ENCODE measurements at places on chromosomes 5 and 9.

- DNase-seq = peak; percentile 6
These were observed 15.8 kb downstream of the NDST1 start for GRCh38 chr5:150523472-150524350.

- no peak for DNase-seq
These were observed 1051.3 kb upstream of the DMAC1 start for GRCh38 chr9:8850914-8851313.

GRCh38 chr9:136416427-136416826 is 6.0 kb downstream of the PMPCA start:
- no peak for DNase-seq

GRCh38 chr9:134488331-134489280 is 153.0 kb upstream of the COL5A1 start:
- DNase-seq = no peak

GRCh38 chr9:37668116-37668601 is 17.4 kb downstream of the FRMPD1 start:
- DNase-seq = no peak

DNA sequence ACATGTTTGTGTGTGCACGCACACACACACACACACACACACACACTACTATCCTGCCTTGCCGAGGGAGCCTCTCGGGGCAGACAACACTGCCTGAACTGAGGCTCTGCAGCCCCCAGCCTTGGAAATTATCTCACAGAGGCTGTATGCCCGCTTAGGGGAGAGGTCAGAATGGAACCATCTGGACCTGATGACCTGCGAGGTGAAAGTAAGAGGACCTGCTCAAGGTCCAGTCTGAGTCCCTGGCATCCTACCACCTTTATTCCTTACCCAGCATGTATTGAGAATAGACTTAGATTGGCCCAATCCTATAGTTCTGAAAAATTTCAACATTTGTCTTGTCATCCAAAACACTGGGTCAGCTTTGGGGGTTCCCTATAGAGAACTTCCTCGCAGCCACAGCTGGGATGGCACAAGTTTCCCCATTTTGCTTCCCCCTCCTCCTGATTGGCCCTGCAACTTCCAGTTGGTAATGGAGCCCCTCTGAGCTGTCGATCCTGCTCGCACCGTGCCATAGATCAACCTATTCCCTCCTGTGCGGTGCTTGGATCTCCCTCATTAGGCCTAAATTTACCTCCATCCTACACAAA is 10.2 kb downstream of the MVB12B start:
- no peak for DNase-seq

GRCh38 chr9:34553511-34554021 is 30.8 kb upstream of the ENHO start:
- no peak for DNase-seq

DNA sequence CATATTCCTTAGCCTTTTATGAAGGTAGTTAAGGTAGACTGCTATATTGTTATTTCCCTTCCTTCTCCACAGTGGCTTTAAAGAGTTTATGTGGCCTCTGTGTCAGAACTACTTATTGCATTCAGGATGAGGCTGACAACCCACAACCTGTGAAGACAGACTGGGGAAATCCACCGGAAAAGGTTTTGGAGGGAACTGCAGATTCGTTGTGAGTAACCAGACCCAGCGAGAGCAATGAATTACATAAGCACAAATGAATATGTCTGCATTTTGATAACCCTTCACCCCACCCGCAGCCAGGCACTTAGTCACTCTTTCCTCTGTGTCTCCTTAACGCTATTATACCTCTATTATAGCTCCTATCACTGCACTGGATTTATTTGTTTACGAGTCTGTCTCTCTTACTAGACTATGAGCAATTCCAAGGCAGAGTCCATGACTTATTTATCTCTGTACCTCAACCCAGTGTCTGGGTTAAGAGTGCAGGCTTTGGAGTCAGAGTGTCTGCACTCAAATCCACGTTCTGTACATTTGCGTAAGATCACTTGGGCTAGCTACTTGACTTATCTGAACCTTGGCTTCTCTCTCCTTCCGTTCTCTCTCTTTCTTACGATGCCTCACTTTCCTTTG is 19.2 kb downstream of the KCTD16 start:
- no peak for DNase-seq

DNA sequence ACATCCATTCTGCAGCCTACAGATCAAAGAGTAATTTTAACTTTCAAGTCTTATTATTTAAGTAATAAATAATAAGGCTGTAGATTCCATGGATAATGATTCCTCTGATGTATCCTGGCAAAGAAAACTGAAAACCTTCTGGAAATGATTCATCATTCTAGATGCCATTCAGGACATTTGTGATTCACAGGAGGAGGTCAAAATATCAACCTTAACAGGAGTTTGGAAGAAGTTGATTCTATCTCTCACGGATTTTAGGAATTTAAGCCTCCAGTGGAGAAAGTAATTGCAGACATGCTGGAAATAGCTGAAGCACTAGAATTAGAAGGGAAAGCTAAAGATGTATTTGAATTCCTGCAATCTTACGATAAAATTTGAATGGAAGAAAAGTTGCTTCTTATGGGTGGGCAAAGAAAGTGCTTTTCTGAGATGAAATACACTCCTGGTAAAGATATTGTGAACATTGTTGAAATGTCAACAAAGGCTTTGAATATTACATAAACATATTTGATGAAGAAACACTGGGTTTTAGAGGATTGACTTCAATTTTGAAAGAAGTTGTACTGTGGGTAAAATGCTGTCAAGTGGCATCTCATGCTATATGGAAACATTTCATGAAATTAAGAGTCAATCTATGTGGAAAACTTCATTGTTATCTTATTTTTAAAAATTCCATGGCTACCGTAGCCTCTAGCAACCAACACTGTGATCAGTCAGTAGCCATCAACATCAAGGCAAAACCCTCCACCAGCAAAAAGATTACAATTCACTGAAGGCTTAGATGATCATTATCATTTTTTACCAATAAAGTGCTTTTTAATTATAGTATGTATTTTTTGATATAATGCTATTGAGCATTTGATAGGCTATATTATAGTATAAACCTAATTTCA is 1141.0 kb downstream of the CDH12 start:
- DNase-seq = peak; percentile 8

DNA sequence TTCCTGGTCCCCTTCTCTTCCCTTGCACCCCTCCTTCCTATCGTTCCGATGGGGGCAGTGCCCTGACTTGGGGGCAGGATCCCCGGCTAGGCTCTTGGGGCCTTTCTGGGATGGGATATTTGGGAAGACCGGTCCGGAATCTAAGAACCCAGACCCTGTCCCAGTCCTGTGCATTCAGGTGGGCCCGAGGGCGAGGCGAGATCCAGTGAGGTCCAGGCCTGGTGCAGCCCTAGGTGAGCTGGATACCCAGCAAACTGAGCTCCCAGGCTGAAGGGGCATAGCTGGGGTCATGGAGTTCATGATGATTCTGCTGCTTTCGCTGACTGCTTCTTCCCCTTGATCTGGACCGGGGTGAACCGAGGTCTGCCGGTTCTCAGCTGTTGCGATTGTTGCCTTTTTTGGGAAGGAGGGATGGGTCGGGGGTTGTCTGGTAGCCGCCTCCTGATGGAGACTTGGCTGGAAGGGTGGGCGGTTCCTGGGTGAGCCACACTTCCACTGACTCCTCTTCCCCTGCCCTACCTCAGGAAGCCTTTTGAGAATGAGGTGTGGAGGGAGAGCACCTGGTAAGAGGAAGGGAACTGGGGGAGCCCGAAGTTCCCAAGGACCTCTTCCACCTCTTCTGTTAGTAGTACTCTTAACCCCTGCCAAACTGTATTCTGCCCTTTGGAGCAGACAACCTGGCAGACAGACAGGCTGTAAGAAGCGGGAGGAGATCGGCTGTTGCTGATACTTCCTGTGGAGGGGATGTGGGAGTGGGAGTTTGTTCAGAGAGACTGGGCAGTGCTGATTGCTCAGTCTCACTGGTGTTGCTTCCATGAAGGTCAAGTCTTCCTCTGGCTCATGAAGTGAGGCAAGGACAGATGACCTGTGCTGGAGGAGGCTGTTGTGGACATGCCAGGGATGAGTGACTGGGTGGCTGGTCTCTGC is 1.0 kb downstream of the LRRC8A start:
- DNase-seq = no peak

GRCh38 chr5:7684826-7685225 is 166.1 kb downstream of the CFAP90 start:
- DNase-seq = no peak

DNA sequence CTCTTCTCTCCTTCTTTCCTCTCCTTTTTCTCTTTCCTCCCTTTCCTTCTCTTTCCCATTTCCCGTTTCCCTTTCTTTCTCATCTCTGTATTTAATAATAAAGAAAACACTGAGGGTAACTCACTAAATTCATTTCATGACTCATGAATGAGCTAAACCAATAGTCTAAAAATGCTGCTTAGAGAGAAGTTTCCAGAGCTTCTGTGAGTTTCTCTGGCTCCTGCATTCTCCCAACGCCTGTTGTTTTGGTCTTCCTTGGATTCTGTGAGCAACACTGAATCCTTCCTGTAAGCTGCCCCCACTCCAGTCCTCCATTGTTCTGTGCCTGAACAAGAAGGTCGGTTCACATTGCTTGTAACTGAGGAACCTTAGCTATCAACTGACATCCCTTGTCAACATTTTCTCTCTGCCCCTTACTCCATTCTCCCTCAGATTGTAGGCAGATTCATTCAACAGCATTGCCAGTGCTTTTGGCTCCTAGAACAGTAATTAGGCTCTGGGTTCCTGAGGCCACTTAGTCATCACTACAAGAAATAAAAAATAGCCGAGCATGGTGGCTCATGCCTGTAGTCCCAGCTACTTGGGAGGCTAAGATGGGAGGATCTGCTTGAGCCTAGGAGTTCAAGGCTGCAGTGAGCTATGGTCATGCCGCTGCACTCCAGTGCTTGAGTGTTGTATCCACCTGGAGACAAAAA is 237.7 kb upstream of the KLF4 start:
- no peak for DNase-seq

- DNase-seq = no peak
These were observed 175.2 kb downstream of the GAS1 start for GRCh38 chr9:86771941-86772634.

- DNase-seq = no peak
These were observed 86.6 kb upstream of the SHISAL2B start for GRCh38 chr5:64603676-64604075.

DNA sequence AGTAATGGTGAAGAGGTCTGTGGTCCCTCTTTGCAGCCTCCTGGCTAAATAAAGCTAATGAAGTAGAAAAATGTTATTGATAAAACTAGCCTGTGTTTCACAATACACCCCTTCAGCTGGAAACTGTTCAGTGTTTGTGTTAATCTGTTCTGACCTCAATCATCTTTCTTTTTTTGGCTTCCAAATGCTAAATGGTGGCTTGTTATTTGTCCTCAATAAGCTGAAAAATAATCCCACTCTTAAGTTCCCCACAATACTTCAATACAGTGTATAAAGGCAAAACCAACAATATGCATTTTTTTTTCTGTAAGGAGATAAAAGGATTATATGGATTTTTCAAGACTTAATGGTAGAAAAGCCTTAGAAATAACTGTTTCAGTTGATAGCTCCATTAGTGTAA is 560.5 kb downstream of the TUSC1 start:
- no peak for DNase-seq

- DNase-seq = no peak
These were observed 39.8 kb upstream of the TLE1 start for GRCh38 chr9:81729135-81729534.

DNA sequence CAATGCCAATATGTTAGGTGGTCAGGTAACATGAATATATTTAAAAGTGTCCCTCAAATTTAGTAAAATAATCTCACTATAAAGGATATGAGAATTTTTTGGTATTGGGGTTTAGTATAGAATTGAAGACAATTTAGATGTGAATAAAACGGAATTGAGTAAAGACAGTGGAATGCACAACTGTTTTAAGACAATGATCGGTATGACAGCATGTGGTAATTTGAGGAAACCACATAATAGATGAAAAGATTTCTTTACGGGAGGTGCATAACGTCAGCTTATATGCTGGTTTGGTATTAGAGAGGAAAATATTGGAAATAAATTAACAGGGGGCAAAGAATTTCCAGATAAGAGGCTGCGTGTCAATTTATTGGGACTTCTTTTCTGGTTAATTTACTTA is 1043.2 kb downstream of the CDH18 start:
- DNase-seq = no peak

DNA sequence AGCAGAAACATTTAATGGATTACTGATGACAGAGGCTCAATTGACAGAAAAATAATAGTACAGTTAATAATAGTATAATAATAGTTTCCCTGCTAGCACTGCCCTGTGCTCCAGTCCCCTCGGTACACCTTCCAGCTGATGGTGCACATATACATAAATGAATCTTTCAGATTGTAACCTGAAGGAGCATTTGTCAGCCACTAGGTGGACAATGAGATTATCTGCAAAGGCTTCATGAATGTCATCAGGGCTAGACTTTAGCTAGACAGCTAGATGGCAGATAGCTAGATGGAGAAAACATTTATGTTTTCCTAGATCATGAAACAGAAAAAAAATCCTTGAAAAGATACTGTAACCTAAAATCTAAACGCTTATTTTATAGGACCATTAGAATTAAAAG is 304.4 kb upstream of the SMC2 start:
- DNase-seq = peak; percentile 9

- DNase-seq = no peak
These were observed 587.8 kb downstream of the PSAT1 start for GRCh38 chr9:78884611-78885150.

DNA sequence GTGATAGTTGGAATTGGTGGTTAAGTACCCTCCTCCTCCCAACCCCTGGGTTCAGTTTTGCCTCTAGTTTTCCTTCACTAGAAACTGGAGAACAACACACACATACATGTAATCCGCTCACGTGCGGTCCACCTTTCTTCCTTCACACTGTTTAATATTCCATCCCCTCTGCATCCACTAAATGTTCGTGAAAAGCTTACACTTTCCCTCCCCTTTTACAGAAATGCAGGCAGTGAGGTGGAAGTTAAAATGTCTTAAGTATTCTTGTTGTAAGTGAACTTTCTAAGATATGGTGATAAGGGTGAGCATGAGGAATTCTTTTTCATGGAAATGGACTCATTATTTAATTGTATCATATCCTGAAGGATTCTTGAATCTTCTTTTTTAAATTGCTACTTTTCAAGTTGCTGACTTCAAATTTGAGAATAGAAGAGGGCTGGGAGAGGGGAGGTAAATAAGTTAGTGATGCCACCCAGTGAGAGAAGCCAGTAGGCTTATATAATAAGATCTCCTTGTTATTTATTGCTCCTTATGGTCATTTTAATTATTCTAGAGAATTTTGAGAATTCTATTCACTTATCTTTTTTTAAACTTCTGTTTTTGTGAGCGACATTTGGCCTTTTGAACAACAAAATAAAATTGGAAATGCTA is 90.2 kb downstream of the TLE4 start:
- no peak for DNase-seq

DNA sequence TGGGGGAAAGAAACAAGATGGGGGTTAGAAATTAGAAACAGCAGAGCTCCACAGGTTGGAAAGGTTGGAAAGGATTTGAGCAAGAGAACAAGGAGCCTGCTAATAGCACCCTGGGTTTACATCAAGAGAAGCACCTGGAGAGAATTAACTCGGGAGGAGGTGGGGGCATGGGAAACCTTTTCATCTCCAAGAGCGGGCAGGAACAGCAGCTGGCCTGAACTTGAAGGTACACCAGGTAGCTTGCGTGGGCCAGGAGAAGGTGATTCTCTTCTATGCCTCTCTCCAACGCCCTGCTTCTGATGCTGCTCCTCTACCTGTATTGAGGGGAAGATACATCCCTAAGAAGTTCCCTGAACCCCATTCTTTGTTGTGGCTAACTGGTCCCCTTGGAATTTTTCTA is 37.1 kb upstream of the GLRX start:
- no peak for DNase-seq
